ENCODE measurements at places on chromosomes 7 and 10.

- no peak for DNase-seq
Measured at GRCh38 chr10:127392351-127393235, 156.5 kb upstream of the NPS start.

DNA sequence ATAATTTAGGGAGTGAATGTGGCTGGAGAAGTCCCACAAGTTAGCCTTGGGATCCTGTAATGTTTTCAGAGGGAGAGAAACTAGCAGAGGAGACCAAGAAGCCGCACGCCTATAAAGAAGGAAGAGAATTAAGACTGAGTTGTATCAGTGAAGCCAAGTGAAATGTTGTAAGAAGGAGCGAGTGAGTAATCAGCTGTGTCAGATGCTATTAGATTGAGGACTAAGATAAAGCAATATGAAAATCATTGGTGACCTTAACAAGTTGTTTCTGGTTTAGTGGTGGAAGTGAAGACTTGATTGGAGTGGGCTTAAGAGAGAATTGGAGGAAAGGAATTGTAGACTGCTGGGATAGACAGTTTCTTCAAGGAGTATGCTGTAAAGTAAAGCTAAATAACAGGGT, 8.8 kb downstream of the CCSER2 start:
- DNase-seq = no peak

GRCh38 chr7:26729150-26729775, 135.1 kb downstream of the SKAP2 start:
- no peak for DNase-seq

GRCh38 chr10:132443605-132443982, 46.6 kb downstream of the PWWP2B start:
- no peak for DNase-seq

- no peak for DNase-seq
Measured at GRCh38 chr10:84076047-84076388, 63.3 kb upstream of the GHITM start.

DNA sequence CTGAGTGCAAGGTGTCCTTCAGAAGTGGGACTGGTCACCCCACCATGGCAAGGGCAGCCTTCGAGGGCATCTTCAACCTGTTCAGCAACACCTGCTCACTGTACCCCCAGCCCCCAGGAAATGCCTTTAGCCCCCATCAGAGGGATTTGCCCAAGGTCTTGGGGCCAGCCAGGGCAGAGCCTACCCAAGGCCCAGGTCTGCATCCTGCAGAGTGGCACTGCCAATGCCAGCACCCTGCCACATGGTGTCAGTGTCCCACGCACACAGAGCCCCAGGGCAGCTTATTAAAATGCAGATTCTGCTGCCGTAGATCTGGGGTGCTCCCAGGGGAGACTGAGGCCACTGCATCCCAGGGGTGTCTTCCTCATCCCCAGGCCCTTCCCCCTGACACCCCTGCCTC, 106.2 kb upstream of the KCTD7 start:
- DNase-seq = no peak

- no peak for DNase-seq
Measured at GRCh38 chr10:57320416-57320815, 947.3 kb downstream of the IPMK start.

DNA sequence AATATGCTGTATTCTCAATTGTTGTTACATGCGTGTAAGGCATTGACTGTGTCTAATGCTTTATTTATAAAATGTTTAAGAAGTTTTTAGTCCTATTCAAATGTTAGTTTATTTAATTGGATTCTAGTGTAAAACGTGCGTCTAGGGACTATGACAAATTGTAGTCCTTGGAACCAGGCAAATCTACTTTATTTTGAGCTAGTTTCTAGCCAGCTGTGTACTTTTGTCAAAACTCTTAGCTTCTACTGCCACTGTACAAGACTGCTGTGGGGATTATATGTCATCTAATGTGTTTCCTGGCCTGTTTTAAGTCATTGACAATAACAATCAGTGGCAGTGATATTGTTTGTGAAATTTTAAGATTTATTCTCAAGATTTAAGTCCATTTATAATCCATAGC, 220.5 kb upstream of the SEMA3D start:
- DNase-seq = no peak

DNA sequence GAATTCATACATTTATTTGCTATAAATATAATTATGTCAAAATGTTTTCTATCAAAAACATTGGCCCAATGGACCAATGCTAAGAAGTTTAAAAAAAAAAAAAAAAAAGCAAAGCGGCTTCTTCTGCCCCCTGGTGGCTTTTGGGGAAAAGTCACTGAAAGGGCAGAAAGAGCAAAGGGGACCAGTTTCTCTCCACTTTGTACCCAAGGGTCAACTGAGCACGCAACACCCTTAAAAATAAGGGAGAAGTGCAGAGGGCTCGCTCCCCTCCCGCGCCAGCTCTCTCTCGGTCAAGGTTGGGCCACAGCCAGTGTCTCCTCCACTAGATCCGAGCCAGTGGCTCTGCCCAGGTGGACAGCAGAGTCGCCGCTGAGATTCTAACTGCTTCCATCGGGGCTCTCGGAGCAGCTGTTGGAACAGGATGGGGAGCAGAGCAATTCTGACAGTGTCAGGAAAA, 136.4 kb upstream of the FGFR2 start:
- no peak for DNase-seq
